Occipital lobe (tissue), 3 donors: ENCODE measurements at places on chromosomes 2 and 18. TPM values are rescaled to one million over a fixed set of nuclear protein-coding genes. Genes with fewer than 3 reads are reported as not detected.

DNA sequence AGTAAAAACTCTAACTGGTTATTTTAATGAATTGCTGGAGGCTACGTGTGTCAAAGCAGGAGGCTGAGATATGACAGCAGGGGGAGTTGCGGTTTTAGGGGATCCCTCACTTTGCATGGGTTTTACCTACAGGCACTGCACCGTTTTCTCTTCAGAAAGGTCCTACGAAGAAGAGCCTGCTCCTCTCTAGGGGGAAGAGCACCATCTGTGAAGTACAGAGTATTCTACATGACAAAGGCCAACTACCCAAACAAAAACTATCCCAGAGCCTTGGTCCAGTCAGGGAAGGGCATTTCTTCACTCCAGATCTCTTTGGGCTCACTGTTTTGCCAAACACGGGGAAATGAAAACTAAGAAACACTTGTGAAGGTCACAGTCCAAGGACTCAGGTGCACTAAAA, 696.7 kb upstream of the SOX11 start:
- DNase-seq = no peak

DNA sequence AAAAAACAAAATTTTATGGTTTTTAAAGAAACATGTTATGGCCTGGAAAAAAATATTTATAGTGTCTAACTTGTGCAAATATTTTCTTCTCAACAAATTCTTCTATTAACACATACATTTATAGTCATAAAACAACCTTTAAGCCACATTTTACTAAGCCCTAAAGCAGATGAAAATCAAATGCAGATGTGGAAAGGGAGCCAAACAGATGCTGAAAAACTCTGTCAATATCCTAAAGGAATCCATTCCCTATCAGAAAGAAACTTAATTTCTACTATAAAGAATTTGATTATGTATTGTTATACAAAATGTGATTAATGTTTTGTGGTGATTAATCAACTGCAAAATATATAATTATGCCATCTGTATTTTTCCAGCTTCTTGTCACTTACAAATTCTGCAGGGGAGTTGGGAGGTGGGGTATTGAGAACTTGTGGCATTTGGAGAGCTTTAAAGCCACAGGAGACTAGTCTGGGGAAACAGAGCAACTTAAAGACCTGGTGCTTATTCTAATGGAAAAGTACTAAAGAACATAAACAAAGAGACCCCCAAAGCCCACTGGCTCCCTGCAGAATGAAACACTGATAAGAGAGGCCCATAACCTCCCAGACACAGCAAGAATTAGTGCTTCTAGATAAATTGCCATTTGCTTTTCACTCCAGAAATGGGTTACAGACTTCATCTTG, 1721.0 kb upstream of the PIK3C3 start:
- no peak for DNase-seq

- DNase-seq = no peak
Measured at GRCh38 chr2:76310894-76311633, 600.3 kb upstream of the GCFC2 start.

DNA sequence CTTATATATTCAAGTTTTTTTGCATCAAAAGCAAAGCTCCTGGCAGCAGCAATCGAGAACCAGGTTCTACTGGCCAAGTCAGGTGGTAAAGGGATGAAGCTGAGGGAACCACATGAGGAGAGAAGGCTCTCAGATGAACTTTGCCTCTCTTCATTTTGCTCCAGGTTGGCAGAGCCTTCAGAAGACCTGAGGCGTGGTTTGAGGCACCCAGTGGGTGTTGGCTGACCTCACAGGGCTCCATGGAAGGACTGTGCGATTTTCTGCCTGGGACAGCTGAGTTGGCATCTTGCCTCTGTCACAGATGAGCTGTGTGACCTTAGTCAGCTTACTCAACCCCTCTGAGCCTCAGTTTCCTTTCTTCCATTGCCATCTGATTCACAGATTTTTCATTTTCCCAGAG, 89.0 kb downstream of the INSIG2 start:
- DNase-seq = no peak

DNA sequence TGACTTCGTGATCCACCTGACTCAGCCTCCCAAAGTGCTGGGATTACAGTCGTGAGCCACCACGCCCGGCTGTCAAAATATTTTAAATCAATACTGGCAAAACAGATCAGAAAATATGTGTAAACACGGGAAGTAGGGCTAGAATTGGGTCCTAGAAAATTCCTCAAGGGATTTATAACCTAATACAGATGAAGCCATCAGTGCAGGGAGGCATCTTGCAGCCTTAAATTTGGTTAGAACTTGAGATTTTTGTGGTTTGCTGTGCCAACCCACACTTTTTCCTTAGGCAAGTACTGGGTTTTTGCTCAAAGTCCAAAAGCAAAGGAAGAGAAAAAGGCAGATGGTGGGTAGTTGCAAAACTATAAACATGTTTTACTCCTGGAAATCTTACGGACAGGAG, 33.7 kb upstream of the NFE2L2 start:
- DNase-seq = no peak

- no peak for DNase-seq
Measured at GRCh38 chr2:185640588-185640987, 98.0 kb upstream of the FSIP2 start.

DNA sequence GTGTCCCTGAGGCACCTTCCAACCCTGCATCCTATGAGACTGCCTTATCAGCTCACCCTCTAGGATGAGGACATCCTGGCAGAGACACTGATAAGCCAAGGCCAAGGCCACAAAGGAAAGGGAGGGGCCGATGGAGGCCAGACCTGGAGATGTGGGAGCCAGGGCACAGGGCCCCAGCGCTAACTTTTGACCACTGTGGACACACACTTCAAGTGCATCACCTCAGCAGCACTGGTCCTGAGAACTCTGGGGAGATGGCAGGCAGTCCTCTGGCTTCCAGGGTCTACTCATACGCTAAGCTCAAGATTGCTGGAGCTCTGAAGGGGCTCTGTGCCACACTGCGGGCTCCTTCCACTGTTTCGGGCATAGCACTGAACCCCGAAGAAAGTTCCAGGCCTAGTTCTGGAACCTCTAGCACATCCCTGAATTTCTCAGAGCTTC, 100.2 kb upstream of the ID2 start:
- no peak for DNase-seq

Gene TMEM131
- total RNA-seq = 42.9 TPM

- DNase-seq = no peak
Measured at GRCh38 chr2:199370150-199370780, 87.5 kb downstream of the SATB2 start.

GRCh38 chr2:152529420-152530115, 187.7 kb downstream of the PRPF40A start:
- DNase-seq = no peak

GRCh38 chr18:21550510-21550970, 50.0 kb downstream of the ESCO1 start:
- no peak for DNase-seq

Gene RGPD3
- total RNA-seq = 0.94 TPM

- no peak for DNase-seq
Measured at GRCh38 chr18:61815885-61816470, 76.8 kb downstream of the RNF152 start.
